ENCODE measurements at places on chromosomes 1 and 21.

DNA sequence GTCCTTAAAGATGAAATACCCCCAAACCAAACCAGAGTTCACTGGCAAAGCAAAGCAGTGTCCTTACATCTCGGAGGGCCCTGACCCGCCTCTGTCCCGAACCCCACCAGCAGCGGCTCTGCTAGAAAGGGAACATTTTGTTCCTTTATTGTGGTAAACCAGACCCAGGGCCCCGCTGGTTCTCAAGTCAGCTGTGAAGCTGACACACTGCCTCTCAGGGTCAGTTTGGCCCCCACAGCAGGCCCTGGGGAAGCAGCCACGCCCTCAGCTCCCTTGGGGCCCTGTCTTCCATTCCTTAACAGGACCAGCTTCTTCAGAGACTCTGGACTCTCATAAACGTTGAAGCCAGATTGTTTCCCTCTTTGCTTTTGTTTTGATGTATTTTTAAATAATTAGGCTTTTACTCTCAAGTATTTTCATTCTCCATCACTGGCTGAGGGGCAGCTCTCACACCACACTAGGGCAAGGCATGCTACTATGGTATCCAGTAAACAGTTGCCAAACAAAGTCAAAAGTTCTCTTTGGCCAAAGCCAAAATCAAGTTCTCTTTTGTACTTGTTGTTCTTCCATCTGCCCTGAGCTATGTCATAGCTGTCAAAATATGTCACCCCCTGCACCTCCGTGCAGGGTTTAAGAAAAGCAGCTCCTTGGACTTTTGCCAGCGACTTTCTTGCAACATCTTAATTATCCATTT lies 61.1 kb upstream of the ANGPTL1 start:
- DNase-seq = no peak

DNA sequence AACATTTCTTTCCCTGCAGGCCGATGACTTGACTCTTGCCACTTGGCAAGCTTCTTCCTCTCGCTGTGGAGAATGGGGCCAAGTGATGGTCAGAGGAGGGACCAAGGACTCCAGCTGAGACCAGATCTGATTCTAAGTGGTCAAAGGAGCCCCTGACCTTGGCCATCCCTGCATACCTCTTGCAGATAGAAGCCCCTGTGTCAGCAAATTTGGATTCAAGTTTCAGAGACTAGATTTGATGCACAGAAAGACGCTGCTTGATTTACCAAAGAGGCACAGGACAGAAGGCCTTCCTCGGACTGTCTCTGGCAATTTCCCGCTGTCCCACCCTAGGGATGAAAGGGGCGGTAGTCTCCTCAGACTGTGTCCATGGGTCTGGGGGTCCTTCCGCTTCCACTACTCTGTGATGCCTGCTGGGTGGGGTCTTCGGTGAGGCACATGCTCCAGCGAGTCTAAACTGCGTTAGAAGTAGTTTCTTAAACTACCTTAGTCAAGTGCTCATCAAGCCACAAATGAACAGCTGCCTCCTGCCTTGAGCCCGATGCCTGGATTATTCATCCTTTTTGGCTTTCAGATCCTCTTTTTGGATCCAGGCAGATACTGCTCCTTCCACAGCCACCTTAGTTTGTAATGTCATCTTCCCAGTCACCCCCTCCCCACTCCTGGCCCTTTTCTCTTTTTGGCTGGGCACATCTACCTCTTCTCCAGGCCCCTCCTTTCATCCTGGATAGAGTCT lies 31.8 kb upstream of the RBM15 start:
- DNase-seq = no peak

DNA sequence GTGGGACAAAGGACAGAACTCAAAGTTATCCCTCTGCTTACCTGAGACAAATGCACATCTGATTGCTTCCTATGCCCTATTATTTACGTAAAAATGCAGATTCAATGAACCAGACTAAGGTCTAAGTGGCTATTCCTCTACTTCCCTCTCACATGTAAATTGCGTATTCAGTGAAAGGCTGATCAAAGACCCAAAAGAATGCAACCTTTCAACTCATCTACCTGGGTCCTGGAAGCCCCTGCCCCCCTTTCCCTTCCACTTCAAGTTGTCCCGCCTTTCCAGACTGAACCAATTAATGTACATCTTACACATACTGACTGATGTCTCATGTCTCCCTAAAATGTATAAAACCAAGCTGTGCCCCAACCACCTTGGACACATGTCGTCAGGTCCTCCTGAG lies 14.6 kb downstream of the SSX2IP start:
- DNase-seq = no peak

DNA sequence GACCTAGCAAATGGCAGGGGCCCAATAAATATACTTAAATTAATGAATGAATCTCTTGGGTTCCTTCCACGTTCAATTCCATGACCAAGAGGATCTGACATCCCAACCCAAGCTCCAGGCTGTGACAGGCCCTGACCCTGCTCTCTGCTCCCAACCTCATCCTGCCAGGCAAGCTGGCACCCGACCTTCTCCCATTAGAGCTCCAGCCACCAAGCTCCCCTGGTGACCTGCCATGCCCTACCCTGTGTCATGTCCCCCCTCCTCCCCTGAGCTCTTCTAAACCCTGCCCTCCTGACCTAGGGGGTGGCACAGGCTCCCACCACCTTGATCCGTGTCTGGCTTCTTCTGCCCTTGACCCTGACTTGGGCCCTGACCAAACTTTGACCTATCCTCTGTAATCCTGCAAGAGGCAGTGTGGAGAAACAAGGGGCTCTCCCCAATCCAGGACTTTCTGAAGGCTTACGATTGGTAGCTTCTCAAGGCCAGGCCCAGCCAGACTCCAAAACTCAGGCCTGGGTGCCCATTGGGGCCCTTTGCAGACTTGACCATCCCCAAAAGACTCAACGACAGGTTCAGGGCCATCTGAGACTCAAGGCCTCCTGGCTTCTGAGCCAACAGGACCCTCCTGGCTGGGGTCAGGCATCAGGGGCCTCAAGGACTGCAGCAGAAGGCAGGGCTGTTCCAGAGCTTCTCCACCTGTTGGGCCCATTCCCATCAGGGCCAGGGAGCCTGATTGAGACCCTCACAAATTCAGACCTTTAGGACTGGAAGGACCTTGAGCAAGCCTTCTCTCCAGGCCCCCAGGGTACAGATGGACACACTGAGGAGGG lies 249.0 kb downstream of the PTPRU start:
- no peak for DNase-seq

GRCh38 chr1:39205781-39206464 lies 1.4 kb downstream of the MACF1 start:
- no peak for DNase-seq

- DNase-seq = no peak
These were observed 407.6 kb upstream of the VAMP3 start for GRCh38 chr1:7363450-7363849.

GRCh38 chr1:28582248-28582615 lies 9.8 kb upstream of the RAB42 start:
- DNase-seq = no peak

- DNase-seq = no peak
These were observed 457 bp downstream of the VAV3 start for GRCh38 chr1:107964336-107965109.

- no peak for DNase-seq
These were observed 4.0 kb downstream of the CFAP45 start for GRCh38 chr1:159895836-159896545.
